ENCODE measurements at places on chromosomes 3 and 15. TPM values are rescaled to one million over a fixed set of nuclear protein-coding genes. Genes with fewer than 3 reads are reported as not detected.

DUOX2 gene
- not detected for total RNA-seq

DNA sequence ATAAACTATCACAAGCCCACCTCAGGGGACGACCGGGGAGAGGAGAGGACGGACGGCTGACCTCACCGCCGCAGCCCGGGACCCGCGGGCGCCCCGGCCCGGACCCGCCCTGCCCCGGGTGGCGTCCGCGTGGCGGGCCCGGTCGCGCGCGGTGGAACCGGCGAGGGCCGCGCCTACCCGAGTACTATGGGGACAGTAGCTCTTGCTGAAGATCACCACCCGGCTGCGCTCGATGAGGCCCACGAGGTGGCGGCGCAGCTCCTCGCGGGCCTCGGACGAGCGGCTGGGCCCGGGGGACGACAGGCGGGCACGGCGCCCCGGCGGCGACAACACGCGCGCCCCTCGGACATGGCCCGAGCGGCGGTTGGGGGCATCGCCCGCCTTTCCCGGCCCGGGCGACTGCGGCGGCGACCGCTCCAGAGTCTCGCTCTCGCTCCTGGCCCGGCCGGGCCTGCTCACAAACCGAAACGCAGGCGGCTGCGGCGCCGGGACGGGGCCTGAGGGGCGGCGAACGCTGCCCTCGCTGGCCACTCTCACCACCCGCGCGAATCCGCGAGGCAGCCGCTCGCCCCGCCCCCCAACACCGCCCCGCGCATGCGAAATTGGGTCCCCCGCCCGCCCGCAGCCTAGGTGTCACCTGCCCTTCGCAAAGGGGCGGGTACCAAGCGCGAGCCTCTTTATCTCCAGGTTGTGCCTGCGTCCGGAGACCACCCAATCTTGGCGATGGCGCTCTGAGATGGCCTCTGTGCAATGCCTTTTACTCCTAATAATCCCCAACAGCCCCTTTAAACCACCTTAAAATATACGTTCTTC is at the start of gene TXNRD3:
TSS of gene TXNRD3 (minus strand) at position 554 of the 813 bp plus-strand sequence.
- DNase-seq = peak; percentile 52

GRCh38 chr3:197404754-197405153 is 106.3 kb upstream of the DLG1 start:
- DNase-seq = no peak

DNA sequence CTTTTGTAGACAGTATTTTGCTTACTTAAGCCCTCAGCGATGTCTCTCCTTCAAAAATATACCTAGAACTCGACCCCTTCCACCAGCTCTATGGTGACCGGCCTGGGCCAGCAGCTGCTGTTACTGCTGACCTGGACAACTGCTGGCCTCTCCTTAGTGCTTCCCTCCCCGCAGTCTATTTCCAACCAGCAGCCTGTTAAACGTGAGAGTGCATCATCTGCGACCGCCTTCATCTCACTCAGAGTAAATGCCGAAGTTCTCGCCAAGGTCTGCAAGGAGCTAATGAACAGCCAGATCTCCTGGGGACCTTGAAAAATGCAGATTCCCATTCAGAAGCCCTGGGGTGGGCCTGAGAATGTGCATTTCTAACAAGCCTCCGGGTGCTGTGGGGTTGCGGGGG is 86.7 kb downstream of the RPLP1 start:
- no peak for DNase-seq

DNA sequence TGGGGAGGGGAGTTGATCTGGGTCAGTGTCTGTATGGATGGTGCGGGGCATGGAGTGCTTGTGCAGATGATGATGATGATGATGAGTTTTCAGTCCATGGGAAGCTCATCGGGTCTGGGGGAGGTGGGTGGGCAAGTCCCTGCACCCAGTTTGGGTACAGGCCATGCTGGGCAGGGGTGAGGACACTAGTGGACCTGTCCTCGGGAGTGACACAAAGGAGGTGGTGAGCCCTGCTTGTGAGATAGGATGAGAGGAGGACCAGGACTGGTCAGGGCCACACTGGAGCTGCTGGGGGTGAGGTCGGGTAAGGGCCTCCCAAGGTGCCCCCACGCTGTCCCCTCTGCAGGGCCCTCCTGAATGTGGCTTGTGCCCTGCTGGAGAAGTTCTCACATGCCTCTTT is 177.9 kb downstream of the APBA2 start:
- DNase-seq = no peak

GRCh38 chr3:127206154-127206553 is 13.2 kb downstream of the PRR23E start:
- no peak for DNase-seq

GRCh38 chr3:159629329-159630084 is 359.1 kb upstream of the IL12A start:
- no peak for DNase-seq

UBXN7 gene
- 20.9 TPM for total RNA-seq

- DNase-seq = no peak
These were observed 37.1 kb downstream of the OXNAD1 start for GRCh38 chr3:16302082-16302631.

- no peak for DNase-seq
These were observed 35.1 kb upstream of the CSPG5 start for GRCh38 chr3:47613722-47614121.

DNA sequence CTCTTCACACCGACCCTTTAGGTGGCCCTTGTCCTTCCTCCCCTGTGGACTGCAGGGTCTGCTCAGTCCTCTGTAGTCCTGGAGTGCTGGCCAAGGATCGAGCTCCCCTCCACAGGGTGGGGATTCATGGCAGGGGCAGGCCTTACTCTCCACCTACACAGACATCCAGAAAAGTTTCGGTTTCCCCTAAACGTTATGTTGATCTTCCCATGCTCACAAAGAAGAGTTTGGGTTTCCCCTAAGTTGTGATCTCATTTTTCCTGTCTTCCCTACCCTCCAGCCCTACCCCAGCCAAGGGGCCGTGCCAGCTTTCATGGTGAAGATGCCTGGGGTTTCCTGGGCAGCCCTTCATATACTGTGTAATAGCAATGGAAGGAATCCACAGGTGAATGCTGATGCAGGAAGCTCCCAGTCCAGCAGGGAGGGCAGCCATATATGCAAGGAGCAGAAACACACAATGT is 10.3 kb downstream of the STOML1 start:
- peak; percentile 55 for DNase-seq

C3orf70 gene
- total RNA-seq = 1.1 TPM

Data from fibroblast of the aortic adventitia (primary cell).